ENCODE measurements at places on chromosomes 1 and 21. TPM values are rescaled to one million over a fixed set of nuclear protein-coding genes. Genes with fewer than 3 reads are reported as not detected.

Gene OR2T33
- polyA plus RNA-seq, result not detected

Gene FCN3
- polyA plus RNA-seq, result 0.16 TPM

Gene AMY1C
- not detected for polyA plus RNA-seq

Gene C1QB
- 16.5 TPM for polyA plus RNA-seq

Gene FNDC10
- polyA plus RNA-seq, result 2.1 TPM

Gene DEGS1
- polyA plus RNA-seq, result not detected

Gene PPIAL4G
- 0.14 TPM for polyA plus RNA-seq

Gene CADM3
- polyA plus RNA-seq, result 0.27 TPM

Gene GJC2
- polyA plus RNA-seq, result 1.1 TPM

Gene OPTC
- not detected for polyA plus RNA-seq

Gene GGPS1
- polyA plus RNA-seq, result 43.9 TPM

Gene CXADR
- polyA plus RNA-seq, result 5.2 TPM

Gene KRTAP13-2
- not detected for polyA plus RNA-seq

Gene FAM151A
- not detected for polyA plus RNA-seq

Gene RUNX1
- 9.3 TPM for polyA plus RNA-seq

Gene RCSD1
- 55.2 TPM for polyA plus RNA-seq

Gene TIMM17A
- polyA plus RNA-seq, result 31.0 TPM

Gene ALX3
- not detected for polyA plus RNA-seq

Gene EDARADD
- 0.49 TPM for polyA plus RNA-seq

Gene ACTL8
- not detected for polyA plus RNA-seq

Gene NFASC
- 1.3 TPM for polyA plus RNA-seq

Gene C1orf94
- 0.84 TPM for polyA plus RNA-seq

Gene NUDC
- 51.2 TPM for polyA plus RNA-seq

Gene BTBD8
- polyA plus RNA-seq, result 3.1 TPM

Gene OR2L3
- polyA plus RNA-seq, result not detected

Gene SH2D5
- polyA plus RNA-seq, result 0.22 TPM

Gene SLC22A15
- 0.70 TPM for polyA plus RNA-seq

Gene TMPRSS15
- polyA plus RNA-seq, result not detected

Gene RRP1B
- 25.9 TPM for polyA plus RNA-seq

Gene NFIA
- polyA plus RNA-seq, result 38.6 TPM

Gene PRR9
- polyA plus RNA-seq, result not detected

Gene CDK18
- polyA plus RNA-seq, result 7.0 TPM

Gene RGS13
- not detected for polyA plus RNA-seq

Gene NPHS2
- not detected for polyA plus RNA-seq

Gene LCE3E
- polyA plus RNA-seq, result not detected

Gene DCST1
- 0.17 TPM for polyA plus RNA-seq

Gene MYCL
- 2.7 TPM for polyA plus RNA-seq

Gene FAM72B
- 6.1 TPM for polyA plus RNA-seq

Gene TARS2
- 20.4 TPM for polyA plus RNA-seq

Gene PIGR
- polyA plus RNA-seq, result not detected

Gene MXRA8
- polyA plus RNA-seq, result 48.9 TPM

Gene OR2T6
- polyA plus RNA-seq, result not detected

Gene DMRTA2
- 0.10 TPM for polyA plus RNA-seq

Gene FCRL2
- polyA plus RNA-seq, result not detected

All from muscle of arm (tissue), 14 donors.